Hematopoietic multipotent progenitor cell treated with erythropoietin and hydrocortisone succinate and interleukin-3 and kit ligand, for 17 days (in vitro differentiated cells): ENCODE measurements at places on chromosomes 4 and X.

DNA sequence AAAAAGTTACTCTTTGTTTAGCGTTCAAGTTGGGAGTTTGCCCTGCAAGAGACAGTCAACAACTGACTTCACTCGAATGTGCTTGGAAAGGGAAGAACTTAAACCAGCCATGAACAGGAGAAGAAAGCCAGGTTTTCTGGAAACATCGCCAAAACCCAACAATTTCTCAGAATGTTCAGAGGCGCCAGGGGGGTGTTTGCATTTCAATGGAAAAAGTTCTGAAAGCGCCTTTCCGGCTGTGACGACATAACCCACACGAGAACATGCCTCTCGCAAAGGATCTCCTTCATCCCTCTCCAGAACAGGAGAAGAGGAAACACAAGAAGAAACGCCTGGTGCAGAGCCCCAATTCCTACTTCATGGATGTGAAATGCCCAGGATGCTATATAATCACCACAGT is 78.1 kb upstream of the ADGRA3 start:
- DNase-seq = no peak

DNA sequence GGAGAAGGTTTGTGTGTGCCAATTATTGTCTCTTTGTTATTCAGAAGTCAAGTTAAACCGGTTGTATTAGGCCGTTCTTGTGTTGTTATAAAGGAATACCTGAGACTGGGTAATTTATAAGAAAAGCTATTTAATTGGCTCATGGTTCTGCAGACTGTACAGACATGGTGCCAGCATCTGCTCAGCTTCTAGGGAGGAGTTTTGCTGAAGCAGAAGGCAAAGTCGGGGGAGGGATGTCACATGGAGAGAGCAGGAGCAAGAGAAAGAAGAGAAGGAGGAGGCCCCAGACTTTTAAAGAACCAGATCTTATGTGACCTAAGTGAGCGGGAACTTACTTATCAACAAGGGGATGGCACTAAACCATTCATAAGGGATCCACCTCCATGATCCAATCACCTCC is 349.3 kb upstream of the PCDH18 start:
- no peak for DNase-seq

DNA sequence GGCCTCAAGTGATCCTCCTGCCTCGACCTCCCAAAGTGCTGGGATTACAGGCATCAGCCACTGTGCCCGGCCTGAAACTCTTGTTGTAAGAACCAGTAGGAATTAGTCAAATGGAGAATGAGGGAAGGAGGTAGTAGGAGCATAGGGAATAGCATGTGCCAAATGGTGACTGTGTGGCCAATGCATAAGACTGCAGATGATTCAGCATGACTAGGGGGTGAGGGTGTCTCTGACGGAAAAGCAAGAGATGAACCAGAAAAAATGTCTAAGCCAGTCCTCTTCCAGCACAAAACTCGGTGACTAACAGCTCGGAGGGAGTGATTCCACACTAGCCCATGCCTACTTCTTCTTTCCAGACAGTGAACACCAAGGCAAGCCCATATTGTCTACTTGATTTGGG is 58.2 kb upstream of the DUSP21 start:
- DNase-seq = no peak

- DNase-seq = peak; percentile 46
Observed at GRCh38 chrX:2627272-2627867, 63.7 kb upstream of the CD99 start.

- no peak for DNase-seq
Observed at GRCh38 chr4:16449406-16449805, 223.1 kb upstream of the TAPT1 start.

- no peak for DNase-seq
Observed at GRCh38 chr4:141860974-141861373, 224.6 kb downstream of the IL15 start.

DNA sequence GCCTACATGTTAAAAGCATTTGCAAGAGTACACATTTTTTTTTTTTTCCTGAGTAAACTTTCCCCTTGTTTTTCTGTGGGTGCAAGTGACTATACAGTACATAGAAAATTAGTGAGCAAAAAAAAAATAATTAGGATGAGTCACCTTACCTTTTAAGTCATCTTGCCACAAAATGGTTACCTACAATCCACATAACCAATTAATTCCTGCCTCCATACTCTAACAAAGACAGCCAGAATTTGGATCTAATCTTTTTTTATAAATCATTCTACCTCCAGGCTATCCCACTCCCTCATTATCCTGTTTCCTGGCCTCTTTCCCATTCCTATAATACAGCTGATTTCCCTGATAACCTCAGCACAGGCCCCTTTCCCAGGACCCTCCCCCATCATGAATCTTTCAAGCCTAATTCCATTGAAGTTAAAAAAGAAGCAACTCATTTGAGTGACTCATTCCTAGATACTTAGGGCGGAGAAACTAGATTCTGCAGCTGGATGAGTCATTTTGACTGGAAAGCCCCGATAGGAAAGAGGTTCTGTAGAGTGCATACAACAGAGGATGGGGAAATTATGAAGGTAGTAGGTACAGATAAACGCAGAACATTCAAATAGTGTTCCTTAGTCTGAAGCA is 128.2 kb downstream of the C4orf51 start:
- DNase-seq = no peak

DNA sequence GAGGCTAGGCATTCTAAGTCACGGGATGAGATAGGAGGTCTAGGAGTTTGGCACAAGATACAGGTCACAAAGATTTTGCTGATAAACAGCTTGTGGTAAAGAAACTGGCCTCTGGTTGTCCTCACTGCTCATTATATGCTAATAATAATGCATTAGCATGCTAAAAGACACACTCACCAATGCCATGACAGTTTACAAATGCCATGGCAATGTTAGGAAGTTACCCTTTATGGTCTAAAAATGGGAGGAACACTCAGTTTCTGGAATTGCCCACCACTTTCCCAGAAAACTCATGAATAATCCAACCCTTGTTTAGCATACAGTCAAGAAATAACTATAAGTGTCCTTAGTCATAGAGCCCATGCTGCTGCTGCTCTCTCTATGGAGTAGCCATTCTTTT is 286.9 kb downstream of the ZNF674 start:
- no peak for DNase-seq

- no peak for DNase-seq
Observed at GRCh38 chr4:17721496-17722355, 59.7 kb downstream of the FAM184B start.

GRCh38 chrX:45191820-45192409 is 8.8 kb downstream of the DIPK2B start:
- no peak for DNase-seq

GRCh38 chrX:101347859-101348451 is 587 bp downstream of the TIMM8A start:
- DNase-seq = peak; percentile 16

DNA sequence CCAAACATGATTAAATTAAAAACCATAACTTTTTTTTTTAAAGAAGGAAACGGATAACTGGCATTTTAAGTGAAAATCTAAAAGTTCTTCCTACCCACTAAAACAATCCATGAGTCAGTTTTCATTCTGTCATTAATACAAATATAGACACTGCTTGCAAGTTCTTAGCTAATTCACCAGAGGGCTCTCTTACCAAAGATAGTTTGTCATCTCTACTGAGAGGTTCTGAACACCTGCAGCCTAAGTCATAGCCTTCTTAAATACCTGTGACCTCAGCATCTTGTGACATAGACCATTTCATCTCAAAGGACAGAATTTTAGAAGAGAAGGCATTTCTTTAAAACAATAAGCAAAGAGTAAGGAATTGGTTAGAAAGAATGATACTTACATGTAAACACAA is 65.3 kb upstream of the FAM120C start:
- no peak for DNase-seq

DNA sequence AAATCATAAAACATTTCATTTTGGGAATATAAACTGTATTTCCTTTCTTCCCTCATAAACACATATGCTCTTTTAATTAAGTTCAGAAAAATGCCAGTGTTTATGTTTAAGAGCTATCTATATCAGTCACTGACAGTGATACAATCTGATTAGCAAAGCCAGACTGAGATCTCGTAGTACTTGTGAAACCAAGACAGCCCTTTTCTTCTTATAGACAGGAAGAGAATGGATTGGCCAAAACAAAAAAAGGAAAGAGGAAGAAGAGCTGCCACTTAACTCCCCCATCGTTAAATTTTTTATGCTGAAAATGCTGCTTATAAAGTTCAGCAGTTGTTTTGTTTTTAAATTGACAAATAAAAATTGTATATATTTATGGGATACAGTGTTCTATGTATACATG is 87.4 kb downstream of the PLAC1 start:
- DNase-seq = no peak

DNA sequence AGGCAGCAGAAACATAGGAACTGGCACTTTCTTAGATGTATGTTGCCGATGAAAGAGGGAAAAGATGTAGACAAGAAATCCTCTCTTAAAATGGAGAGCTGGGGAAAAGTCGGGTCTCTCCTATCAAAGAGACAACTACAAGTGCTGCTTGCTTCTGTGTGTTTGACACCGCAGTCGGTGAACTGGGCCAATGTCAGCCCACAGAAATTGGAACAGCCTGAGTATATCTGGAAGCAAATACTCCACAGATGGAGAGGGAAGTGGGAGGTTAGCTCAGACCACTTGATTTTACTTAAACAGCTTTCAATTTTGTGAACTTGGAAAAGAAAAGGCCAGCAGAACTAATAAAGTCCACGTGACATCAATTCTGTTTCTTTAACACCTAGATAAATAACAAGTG is 230.9 kb upstream of the FAT1 start:
- DNase-seq = no peak

DNA sequence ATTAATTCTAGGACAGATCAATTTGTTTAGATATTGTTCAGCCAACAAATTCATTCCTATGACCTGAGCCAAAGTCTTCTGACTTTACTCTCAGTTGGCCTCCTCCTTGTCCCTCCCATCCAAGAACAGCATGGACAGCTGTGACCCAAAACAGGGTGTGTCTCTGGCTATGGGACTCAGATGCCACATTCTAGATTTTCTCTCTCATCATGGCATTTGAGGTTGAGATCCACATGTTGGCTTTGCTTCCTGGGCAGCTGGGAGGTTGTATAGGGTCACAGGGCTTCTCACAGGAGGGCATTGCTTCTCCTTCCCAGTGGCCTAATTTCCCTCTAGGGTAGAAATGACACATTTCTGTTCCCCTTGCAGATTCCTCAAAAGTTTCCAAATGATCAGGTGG is 22.6 kb upstream of the EGF start:
- no peak for DNase-seq

- DNase-seq = peak; percentile 7
Observed at GRCh38 chrX:41293269-41293668, 40.7 kb upstream of the DDX3X start.

DNA sequence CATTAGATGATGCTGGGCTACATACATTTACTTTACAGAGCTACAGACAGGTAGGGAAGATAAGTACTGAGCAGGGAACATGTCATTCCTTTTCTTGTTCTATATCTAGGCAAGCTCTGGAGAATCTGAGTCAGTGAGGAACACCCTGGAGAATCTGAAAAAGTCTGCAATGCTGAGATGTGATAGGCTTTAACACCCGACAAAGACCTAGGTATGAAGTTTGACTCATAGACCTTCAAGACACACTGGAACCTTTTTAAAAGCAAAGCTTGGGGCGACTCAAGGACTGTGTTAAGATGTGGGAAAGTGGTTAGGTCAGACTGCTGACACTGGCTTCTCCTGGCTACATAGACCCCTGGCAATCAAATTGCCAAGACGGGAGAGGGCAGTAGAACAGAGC is 42.8 kb downstream of the OSTC start:
- no peak for DNase-seq

GRCh38 chr4:130922955-130923354 is 1827.0 kb downstream of the C4orf33 start:
- DNase-seq = no peak

DNA sequence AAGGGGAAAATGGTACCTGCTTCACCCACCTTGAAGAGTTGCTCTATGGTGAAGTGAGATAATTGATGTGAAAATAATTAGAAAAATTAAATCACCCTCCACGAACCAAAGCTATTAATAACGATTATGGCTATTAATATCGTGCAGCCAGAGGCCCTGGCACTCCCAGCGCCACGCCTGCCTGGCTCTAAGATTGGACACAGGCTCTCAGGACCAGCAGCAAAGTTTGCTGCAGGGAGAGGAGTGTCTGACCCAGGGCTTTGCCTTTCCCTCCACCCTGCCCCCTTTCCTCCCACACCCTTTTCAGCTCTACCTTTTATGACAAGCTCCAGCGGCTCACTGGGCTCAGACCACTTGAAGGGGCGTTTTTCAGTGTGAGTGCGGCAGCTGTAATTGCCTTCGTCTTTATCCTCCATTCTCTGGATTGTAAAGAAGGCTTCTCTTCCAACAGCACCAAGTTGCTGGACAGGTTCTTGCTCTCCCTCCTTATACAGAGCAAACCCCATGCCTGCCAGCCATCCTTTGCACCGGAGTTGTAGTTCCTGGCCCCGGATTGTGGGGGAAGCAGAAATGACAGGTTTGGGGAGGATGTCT is 11.5 kb downstream of the IGSF1 start:
- DNase-seq = no peak

GRCh38 chr4:109383823-109384222 is 49.8 kb upstream of the SEC24B start:
- DNase-seq = no peak

DNA sequence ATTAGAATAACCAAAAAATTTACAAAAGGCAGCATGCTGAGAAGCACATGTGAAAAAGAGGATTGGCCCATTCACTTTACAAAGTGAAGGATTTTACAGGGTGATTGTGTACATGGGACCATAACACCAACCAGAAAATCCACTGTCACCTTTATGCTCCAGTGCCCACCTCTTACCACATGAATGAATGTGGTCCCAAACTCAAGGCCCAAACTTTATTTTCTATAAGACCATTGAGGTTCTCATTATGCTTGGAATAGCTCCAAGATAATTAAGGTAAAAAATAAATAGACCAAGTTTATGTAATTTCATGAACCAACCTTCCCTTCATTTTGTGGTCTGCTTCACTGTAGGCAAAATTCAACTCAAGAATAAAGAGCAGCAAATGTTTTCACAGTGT is 24.3 kb upstream of the MYOZ2 start:
- no peak for DNase-seq

GRCh38 chrX:144916785-144917184 is 330.5 kb upstream of the SPANXN1 start:
- DNase-seq = no peak

GRCh38 chr4:132396636-132397035 is 752.5 kb upstream of the PCDH10 start:
- no peak for DNase-seq

DNA sequence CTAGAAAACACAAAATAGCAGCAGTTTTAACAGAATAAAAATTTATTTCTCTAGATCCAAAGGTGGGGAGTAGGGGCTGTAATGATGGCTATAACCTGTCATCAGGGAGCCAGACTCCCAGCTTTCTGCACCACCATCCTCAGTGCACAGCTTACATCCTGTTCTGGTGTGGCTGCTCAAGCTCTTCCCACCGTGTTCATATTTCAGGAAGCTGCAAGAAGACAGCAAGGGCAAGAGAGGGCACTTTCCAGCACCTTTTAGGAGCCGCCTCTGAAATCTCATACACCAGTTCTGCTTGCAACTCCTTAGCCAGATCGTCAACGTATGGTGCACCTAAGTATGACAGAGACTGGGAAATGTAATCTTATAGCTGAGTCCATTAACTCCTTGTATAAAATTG is 253.7 kb downstream of the CENPC start:
- no peak for DNase-seq
